B cell (primary cell): ENCODE measurements at places on chromosomes 4 and X.
A peak's percentile ranks its signal among the peaks of the same experiment; 100 is the strongest.

DNA sequence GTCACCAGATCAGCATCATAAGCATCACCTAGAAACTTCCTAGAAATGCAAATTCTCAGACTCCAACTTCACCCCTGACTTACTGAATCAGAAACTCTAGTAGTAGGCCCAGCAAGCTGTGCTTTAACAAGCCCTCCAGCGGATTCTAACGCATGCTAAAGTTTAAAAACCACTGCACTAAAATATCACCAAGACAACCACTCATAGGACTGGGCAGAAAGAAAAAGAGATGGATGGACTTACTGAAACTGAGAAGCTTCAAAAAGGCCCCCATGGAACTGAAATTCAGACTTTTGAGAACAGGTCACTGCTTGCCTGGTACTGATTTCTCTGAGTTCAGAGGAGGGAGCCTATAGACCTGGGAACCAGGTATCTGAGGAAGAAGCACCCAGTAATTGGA is 40.1 kb downstream of the FAM241A start:
- DNase-seq: no peak

DNA sequence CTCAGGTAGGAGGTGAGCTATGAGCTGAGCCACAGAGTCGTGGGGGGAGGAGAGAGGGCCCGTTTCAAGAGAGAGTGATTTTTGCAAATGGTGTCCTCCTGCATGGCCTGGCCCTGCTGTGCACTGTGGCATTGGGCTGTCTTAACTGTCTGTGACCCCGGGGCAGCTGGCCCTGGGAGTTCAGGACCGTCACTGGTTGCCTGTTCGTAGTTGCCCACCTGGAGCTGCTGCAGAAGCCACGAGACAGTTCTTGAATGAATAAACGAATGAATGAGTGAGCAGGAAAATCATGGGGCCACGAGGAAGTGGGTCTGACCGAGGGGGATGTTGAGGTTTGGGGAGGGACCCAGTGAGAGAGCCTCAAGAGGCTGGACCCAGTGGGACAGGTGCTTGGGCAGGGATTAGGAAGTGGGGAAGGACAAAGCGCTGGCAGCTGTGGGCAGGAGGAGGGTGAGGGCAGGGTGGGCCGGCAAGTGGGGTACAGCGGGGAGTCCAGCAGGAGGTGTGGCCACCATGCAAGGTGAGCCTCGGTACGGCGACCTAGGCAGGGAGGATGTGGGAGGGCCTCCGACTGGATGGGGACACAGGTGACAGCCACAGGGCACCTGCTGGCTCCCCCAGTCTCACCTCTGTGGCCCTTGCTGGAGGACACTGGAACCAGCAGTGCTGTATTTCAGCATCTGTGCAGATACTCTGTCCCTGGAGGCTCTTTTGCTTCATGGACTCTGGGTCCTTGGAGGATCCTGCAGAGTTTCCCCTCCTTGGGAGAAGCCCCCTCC is 10.2 kb downstream of the RGS12 start:
- peak; percentile 37 for DNase-seq

DNA sequence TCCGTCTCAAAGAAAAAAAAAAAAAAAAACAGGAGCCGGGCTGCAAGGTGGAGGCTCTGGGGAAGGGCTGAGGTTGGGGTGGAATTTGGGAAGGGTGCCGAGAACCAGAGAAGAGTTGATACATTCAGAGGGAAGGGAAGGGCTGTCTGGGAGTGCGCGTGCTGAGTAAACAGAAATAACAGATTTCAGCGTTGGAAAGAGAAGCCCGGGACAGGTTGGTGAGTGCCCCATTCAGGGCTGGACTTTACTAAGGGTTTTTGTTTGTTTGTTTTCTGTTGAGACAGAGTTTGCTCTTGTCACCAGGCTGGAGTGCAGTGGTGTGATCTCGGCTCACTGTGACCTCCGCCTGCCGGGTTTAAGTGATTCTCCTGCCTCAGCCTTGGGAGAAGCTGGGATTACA is 1.7 kb upstream of the IL3RA start:
- DNase-seq: no peak

GRCh38 chrX:136086521-136086920 is 60.8 kb upstream of the FHL1 start:
- no peak for DNase-seq

DNA sequence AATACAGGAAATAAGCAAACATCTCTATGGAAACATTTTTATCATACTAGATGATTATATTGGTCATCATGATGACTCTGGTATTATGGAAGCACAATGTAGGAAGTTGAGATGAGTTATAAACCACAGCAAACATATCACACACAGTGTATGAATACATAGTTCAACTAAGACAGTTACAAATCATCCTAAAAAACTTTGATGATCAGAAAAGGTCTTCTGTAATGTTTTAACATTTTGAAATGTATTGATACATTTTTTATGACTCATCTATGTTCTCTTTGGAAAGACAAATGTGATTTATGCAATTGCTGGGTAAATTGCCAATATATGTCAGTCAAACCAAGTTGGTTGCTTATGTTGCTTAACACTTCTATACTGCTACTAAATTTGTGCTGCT is 4.8 kb downstream of the CXCL3 start:
- no peak for DNase-seq

GRCh38 chr4:122845760-122846159 is 19.1 kb downstream of the FGF2 start:
- no peak for DNase-seq

GRCh38 chr4:150525321-150525868 is 56.6 kb upstream of the MAB21L2 start:
- no peak for DNase-seq

DNA sequence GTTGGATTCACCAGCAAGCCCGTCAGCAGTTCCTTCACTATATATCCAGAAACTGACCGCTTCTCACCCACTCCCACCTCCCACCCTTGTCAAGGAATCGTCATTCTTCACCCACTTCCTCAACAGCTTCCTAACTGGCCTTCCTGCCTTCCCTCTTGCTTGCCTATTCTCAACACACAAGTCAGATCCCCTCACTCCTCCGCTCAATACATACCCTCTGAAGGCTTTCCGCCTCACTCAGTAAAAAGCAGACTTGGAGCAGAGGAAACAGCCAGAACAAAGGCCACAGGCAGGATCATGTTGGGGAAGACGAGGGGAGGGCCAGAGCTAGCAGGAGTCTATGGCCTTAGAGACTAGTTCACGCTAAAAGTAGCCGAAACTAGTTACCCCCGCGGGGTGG is 23.7 kb downstream of the RWDD4 start:
- DNase-seq: no peak

- no peak for DNase-seq
Measured at GRCh38 chr4:5798462-5798861, 87.5 kb downstream of the EVC start.

DNA sequence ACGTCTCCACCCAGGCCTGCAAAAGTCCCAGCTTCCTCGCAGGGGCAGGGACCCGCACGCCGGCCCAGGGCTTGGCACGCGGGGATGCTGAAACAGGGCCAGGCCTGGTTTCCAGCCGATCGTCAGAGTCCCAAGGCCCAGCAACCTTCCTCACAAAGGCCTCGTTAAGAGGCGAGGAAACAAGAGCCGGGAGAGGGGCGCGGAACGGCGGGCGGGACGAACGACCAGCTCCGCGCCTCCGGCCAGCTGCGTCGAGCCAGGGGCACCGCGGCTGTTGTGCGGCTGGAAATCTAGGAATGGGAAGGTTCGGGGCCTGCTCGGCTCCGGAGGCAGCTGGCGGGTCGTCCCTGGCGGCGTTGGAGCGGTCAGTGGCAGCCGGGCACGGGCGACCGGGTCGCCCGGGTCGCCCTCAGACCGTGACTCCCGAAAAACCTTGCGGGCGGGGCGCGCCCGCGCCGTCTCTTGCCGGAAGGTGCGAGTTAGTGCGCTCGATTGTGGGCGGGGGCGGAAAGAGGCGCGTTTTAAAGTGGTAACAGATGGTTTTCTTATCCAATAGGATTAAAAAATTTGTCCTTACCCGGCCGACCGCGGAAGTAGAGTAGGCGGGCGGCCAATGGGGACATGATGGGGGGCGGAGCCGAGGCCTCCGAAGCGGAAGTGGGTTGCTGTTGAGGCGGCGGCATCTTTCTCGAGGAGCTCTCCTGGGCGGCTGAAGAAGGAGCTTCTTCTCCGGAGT is at the start of gene RNF4:
Gene RNF4 (plus strand): TSS at position 651 of the 736 bp plus-strand sequence. CDS start 21,388 bp downstream, outside the sequence.
- peak; percentile 96 for DNase-seq

DNA sequence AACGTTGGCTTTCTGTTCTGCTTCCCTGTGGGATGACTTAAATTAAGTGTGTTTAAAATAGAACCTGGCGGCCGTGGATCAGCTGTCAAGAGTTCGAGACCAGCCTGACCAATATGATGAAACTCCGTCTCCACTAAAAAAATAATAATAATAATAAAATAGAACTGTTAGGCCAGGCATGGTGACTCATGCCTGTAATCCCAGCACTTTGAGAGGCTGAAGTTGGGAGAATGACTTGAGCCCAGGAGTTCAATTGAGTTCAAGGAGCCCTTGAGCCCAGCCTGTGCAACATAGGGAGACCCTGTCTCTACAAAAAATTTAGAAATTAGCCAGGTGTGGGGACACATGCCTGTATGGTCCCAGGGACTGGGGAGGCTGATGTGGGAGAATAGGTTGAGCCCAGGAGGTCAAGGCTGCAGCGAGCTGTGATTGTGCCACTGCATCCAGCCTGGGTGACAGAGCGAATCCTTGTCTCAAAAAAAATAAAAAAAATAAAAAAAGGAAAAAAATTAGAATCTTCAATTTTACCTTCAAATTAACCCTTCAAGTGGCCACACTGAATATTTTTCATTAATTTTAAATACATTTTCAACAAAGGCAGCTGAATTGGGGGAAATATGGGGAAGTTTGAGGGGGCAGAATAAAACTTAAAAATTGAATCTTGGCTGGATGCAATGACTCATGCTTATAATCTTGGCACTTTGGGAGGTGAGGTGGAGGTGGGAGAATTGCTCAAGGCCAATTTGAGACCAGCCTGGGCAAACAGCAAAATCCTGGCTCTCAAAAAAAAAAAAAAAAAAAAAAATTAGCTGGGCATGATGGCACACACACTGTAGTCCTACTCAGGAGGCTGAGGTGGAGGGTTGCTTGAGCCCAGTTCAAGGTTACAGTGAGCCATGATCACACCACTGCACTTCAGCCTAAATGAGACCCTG is 31.8 kb upstream of the HSD17B13 start:
- no peak for DNase-seq

GRCh38 chr4:147060151-147060931 is 114.7 kb upstream of the TTC29 start:
- no peak for DNase-seq

DNA sequence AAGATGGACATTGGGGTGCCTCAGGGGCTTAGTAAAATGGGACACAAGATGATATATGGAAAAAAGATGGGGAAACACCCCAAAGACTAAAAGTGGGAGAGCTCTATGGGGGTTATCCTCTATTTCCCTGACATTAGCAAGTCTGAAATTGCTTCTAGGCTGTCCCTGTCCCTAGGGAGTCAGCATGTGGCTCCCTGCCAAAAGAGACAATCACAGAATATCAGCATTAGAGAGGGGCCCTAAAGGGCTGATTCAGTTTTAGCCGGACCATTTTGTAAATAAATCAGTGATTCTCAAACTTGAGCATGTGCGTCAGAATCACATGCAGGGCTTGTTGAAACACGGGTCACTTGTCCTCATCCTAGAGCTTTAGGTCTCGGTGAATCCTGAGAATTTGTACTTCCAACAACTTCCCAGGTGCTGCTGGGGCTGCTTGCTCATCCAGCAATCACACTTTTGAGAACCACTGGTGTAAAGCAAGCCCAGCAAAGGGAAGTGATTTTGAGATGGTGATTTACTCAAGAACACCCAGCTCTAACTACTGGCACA is 165.3 kb upstream of the DGKK start:
- no peak for DNase-seq

- no peak for DNase-seq
Measured at GRCh38 chr4:83205760-83206159, 78.8 kb downstream of the COQ2 start.
